ENCODE measurements at places on chromosomes 6 and 20.
A peak's percentile ranks its signal among the peaks of the same experiment; 100 is the strongest.

DNA sequence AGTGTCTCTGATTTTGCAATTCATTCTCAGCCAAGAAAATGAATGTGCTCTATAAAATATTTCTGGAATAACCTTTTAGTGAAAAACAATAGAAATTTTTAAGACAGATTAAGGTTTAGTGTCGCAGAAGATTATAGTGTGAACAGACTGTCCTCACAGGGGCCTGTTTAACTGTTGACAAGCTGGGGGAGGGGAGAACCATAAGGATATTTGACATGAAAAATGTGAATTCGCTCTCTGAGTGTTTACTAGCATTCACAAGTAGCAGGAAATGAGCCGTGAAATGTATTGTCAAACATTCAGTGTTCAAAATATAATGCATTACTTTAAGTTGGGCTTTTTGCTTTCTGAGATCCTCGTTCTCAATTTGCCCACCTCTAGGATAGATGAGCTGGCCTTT is 134.8 kb upstream of the TSHZ2 start:
- no peak for DNase-seq

- no peak for DNase-seq
Measured at GRCh38 chr6:159700970-159701369, 7.9 kb upstream of the SOD2 start.

- peak; percentile 72 for DNase-seq
Measured at GRCh38 chr20:32277361-32278198, at the start of gene KIF3B. KIF3B (plus strand) TSS chr20:32277651; CDS start chr20:32309778, 32,127 bp downstream.

DNA sequence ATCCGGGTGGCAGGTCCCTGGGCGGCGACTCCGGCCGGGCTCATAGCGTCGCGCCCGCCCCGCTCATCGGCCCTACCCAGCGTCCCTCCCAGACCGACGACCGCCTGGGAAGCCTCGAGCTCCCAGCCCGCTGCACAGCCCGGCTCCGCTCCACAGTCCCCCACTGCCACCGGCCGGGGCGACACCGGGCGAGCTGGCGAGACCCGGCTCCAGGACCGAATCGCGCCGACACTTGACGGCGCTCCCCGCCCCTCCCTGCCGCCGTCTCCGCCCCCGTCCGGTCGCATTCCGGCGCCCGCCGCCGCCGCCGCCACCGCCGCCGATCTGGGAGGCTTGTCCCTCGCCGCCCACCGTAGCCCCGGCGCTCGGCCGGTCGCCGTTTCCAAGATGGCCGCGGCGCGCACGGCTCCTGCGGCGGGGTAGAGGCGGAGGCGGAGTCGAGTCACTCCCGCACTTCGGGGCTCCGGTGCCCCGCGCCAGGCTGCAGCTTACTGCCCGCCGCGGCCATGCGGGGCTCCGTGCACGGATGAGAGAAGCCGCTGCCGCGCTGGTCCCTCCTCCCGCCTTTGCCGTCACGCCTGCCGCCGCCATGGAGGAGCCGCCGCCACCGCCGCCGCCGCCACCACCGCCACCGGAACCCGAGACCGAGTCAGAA is at the start of gene MAP3K4:
TSS of gene MAP3K4 (plus strand) at position 364 of the 655 bp plus-strand sequence. CDS start at position 527, 163 bp downstream.
- peak; percentile 63 for DNase-seq

- no peak for DNase-seq
Measured at GRCh38 chr20:47985092-47985850, 200.0 kb upstream of the SULF2 start.

GRCh38 chr6:36230371-36230770 is 33.8 kb downstream of the BRPF3 start:
- no peak for DNase-seq

DNA sequence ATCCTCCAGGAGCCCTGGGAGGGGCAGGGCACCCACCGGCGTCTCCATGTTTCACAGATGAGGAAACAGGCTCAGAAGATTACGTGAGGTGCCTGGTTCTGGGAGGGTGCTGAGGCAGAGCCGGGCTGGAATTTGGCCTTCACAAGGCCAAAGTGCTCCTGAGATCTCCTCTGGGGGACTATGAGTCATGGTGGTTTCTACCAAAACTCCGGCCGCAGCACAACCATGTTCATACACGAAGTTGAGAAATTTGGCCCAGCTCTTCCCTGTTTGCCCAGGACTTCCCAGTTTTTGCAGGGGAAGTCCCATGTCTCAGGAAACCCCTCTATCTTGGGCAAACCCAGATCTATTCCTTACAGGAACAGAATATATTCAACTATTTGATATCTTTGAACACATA is 172.9 kb upstream of the CDYL start:
- DNase-seq: no peak

- DNase-seq: no peak
Measured at GRCh38 chr20:21322083-21322710, 19.1 kb downstream of the XRN2 start.

DNA sequence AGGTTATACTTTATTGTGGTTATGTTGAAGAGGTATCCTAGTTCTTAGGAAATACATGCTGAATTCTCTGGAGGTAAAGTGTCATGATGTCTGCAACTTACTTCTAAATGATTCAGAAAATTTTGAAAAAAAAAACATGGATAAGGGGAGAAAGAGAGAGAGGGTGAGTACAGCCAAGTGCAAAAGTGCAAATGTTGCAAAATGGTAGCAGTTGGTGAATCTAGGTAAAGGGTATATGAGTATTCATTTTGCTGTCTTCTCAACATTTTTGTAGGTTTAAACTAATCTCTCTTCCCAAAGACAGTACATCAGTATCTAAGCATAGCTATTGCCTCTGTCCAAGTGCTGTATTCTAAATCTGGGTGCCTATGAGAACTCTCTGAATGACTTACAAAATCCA is 579.4 kb upstream of the CHD6 start:
- DNase-seq: no peak

DNA sequence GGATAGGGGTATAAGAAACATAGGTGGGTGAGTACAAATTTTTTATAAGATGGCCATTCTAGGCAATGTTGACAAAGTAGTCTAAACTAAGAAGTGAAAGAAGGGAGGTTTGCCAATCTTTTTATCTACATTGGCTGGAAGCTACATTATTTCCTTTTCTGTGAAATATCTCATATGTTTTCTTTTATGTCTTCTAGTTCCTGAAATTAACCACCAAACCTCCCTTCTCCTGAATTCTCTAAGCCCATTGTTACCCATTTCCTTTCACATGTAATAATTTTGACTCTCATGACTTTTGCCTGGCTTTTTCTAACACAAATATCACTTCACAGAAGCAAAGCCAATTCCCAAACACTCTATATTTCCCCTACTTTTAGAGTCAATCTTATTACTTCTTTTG is 496.2 kb upstream of the JAG1 start:
- no peak for DNase-seq

DNA sequence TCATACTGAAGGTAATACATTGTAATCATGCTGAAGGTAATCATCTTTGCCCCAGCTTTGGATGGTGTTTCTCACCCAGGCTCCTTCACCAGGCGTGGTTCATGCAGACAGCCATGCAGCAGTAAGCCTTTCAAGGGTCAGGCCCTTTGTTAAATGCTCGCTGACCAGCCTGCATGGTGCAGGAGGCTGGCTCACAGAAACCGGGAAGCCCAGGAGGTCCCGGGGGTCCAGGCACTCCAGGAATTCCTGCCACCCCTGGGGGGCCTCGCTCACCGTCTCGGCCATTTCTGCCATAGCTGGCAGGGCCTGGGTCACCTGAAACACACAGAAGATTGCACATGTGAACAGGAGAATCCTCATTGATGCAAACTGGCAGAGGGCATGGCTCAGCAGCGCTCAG is 86.1 kb downstream of the COL9A1 start:
- no peak for DNase-seq

- no peak for DNase-seq
Measured at GRCh38 chr20:22999756-23000155, 35.4 kb upstream of the SSTR4 start.

DNA sequence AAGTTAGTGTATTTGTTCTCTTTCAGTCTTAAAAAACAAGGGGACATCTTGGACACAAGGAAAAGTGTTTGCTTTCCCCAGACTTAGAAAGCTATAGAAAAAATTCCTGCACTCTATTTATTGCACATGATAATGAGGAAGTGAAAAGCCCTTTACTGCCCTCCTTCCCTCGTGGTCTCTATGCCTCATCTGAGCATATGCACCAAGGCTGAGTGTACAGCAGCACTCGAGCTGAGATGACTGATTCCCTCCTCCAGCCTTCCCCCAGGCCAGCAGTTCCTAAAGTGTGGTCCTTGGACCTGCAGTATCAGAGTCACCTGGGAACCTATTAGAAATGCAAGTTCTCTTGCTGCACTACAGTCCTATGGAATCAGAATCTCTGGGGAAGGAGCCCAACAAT is 14.3 kb upstream of the LAMP5 start:
- DNase-seq: no peak

DNA sequence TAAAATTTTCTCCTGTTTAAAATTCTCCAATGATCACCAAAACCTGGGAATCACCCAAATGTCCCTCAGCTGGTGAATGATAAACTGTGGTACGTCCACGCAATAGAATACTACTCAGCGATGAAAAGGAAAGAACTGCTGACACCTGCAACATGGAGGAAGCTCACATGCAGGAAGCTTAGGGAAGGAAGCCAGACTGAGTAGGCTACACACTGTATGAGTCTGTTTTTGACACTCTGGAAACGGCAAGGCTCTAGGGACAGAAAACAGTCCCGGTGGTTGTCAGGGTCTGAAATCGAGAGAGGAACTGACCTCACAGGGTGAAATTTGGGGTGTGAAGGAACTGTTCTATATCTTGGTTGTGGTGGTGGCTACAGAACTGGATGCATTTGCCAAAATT is 25.2 kb upstream of the TLDC2 start:
- DNase-seq: no peak

GRCh38 chr20:53057579-53057978 is 85.4 kb downstream of the TSHZ2 start:
- DNase-seq: no peak

GRCh38 chr6:73691512-73691911 is 4.5 kb upstream of the CD109 start:
- DNase-seq: no peak

DNA sequence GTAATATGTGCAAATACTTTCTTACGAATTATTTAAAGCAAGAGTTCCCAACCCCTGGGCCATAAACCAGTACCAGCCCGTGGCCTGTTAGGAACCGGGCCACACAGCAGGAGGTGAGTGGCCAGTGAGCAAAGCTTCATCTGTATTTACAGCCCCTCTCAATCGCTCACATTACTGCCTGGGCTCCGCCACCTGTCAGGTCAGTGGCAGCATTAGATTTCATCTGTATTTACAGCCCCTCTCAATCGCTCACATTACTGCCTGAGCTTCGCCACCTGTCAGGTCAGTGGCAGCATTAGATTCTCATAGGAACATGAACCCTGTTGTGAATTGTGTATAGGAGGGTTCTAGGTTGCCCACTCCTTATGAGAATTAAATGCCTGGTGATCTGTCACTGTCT is 142.0 kb downstream of the RNASET2 start:
- no peak for DNase-seq

DNA sequence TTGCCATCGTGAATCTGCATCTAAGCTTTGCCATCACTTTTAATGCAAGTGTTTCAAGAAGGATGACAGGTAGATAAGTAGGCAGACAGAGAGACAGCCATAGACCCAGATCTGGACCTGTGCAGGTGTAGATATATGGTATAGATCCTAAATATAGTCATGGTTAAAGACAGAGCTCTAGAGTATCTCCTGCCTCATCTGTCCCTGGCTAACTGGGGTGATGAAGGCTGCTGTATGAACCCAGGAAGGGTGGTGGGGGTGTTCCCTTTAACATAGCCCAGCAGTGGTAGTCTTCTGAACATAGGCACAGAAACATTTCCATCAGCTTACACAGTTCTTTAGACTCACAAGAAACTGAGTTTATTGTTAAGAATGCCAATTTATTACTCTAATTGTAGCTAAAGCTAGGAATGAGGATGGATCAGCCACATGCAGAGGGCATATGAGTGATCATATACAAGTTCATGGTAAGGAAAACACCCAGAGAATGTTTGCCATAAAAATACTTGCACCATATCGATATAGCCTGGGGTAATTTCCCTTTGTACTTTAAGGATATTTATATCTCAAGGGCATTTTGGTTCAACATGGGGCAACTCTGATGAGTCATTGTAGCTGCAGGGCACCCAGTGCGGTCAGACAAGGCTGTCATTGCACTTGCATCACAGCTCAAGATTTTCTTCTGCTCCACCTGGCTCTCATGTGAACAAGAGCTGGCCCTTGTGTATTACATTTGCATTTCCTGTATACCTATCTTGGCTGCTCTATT is 587.2 kb downstream of the EPM2A start:
- no peak for DNase-seq

GRCh38 chr6:85569323-85569722 is 24.3 kb downstream of the SNX14 start:
- DNase-seq: no peak

- DNase-seq: no peak
Measured at GRCh38 chr6:74607934-74608333, 597.9 kb downstream of the COL12A1 start.

DNA sequence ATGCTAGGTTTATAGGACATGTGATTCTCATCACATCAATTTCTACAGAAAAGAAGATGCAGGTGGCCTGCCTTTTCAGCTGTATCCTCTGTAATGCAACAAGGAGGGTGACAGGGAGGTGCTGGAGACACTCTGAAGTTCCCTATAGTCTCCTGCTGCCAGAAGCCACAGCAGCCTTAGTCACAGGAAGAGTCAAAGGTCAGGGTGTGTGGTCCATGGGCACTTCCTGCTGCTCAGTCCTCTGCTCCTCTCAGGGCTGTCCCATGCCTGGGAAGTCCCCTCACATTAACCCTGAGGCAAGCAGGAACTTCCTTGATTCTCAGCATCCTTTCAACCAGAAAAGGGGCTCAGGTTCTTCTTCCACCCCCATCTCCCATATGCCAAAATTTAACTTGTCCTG is 144.8 kb upstream of the FOXA2 start:
- no peak for DNase-seq

GRCh38 chr6:80338201-80338836 is 231.8 kb downstream of the BCKDHB start:
- DNase-seq: peak; percentile 43

GRCh38 chr6:42960243-42961019 is at the start of gene GNMT:
GNMT (plus strand) TSS chr6:42960754; CDS start chr6:42960768, 14 bp downstream.
- DNase-seq: peak; percentile 43

GRCh38 chr6:169622618-169623017 is 79.2 kb downstream of the WDR27 start:
- no peak for DNase-seq
